ENCODE measurements at places on chromosomes 12 and 14.

DNA sequence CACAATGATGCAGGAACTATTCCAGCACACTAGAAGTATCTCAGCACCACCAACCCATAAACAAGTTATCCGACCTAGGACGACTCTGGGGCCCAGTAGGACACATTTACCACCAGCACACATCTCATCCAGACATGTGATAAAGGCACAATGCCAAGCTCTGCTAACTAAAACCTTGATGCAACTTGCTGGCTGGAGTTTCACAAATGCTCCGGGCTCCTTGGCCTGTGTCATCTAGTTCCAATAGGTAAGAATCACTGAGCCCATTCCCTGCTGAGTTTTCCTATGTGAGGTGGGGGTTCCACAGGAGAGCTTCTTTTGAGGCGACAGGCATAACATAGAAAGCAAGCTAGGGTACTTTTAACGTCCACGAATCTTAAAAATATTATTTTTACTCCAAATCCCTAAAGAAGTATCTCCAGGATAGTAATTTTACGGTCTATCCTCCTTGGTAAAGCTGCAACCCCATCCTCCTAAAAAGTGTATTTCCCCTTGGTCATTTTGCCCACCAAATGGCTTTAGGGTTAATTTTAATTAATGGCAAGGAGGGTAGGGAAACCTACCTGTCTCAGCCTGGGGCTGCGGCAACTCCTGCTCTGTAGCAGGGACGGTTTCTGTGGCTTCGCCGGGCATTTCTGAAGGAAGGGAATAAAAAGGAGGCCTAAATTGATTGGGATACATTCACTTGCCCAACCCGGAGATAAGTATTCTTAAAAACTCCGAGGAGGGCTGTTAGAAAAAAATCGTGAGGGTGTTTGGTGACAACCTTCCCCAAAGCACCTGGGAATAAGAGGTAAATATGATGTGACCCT lies 1.0 kb downstream of the NACA start:
- DNase-seq: peak; percentile 10

GRCh38 chr14:77033622-77034589 lies 5.4 kb upstream of the IRF2BPL start:
- DNase-seq: peak; percentile 69

GRCh38 chr12:74145328-74145727 lies 392.3 kb upstream of the ATXN7L3B start:
- no peak for DNase-seq

- no peak for DNase-seq
These were observed 291.7 kb upstream of the FAR2 start for GRCh38 chr12:28857369-28857768.

DNA sequence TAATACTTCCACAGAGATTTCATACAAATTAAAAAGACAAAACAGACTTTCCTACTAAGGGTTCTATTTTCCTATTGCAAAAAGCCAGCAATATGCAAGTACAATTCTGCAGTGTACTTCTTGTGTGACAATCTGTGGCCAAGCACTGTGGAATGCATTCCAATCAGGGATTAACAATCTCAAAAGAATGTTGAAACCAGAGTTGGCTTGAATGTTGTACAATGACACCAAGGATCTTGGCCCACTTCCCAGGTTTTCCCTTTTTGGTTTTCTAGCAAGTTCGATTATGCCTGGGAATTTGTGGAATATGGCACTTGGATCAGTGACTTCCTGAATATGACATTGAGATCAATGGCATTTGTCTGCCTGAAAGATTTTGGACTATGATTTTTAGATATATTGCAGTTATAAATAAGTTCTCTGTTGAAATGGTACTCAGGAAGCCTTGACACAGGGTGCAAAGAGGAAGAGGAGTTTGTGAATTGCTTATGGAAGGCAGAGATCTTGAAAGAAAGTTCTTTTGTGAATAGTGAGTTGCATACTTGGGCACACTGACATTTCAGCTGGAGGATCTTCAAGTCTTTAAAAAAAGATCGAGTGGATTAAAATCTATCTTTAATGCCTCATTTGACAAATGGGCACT lies 81.4 kb upstream of the FERMT2 start:
- no peak for DNase-seq

DNA sequence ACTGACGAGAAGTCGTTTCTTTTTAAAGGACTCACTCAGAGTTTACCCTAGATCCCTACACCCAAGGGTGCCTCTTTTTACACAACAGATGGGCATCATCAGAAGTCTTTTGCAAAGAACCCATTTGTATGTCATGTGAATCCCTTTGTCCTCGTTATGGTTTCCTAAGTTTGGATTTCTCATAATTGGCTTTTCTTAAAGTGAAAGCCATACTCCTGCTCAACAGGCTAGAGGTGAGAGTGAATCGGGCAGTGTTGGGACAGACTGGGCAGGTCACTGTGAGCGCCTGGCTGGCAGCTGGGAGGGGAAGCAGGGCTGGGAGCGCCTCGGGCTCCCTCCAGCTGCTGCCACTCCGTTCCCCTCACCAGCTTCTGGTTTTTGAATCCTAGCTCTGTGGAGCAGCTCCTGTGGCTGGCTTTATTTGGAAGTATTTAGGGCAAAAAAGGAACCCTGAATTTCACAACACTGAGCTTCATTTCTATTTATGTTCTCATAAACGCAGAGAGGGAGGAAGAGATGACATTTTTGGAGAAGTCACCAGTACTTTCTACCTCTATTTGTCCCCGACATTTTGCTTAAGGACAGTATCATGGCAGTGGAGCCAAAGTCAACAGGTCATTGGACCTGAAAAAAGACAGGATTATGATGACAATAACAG lies 63.8 kb upstream of the ACTN1 start:
- no peak for DNase-seq

DNA sequence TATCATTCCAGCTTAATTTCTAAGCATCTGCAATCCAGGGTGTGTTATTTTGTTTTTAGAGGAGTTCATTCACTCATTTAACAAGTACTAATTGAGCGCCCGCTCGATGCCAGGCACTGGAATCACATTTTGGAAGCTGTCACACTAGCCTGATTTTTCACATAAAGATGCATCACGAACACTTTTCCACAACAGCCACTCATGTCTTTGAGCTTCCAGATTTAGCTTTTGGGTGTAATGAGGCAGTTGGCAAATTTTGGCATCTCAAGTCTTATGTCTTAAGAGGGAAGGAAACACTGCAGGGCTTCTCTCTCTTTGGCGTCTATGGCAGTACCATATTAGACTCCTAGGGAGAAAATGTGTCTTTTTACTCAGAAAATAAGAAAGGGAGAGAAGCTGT lies 14.0 kb downstream of the NRXN3 start:
- DNase-seq: no peak

GRCh38 chr14:33972583-33973081 lies 21.8 kb upstream of the EGLN3 start:
- DNase-seq: no peak

DNA sequence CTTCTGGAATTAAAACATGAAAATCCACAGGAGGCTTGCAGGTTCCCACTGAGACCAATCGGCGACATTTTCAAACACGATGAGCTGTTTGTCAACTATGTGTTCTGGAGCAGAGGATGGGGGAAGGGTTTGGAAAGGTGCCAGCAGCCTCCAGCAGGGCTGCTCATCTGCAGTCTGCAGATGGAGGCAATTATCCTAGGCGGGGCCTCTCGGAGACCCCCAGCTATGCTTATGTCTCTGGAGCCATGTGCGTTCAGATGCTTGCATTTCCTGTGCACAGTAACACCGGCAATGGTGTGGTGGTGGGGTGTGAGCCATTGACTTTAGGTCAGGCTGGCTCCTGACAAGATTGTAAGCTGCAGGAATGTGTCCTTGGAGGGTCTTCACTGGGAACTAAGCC lies 51.7 kb downstream of the RPH3A start:
- no peak for DNase-seq

DNA sequence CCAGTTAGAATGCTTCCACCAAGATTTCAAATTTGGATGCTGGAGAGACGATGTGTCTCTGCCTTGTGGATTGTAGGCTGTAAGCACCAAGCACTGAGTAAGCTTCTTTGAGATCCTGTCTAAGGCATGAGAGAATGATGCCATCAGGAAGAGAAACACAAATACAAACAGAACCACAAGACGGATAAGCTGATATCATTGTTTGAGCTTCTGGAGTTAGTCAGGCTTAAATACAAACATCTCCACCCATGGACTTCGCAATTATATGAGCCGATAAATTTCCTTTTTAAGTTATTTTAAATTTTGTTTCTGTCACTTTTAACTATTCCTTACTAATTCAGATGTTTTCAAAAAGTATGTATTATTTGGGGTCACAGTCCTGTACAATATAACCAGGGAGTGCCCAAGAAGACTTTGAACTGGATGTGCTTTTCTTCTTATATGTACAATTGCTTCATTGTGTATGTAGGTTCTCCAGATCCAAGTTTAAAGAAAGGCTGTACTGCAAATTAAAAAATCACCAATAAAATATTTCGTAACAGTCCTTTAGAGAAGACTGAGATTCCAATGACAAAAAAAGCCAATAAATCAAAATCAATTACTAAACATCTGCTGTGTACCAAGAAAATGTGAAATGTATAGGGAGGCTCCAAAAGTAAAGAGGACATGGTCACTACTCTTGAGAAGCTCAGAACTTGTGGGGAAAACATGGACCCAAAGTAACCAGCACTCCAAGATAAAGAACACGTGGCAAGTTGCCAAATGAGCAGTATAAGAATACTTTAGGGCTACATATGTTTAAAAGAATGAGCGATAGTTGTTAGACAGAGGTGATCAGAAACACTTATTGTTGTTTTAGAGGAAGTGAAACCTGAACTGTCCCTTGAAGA lies 274.1 kb downstream of the ADAMTS20 start:
- DNase-seq: no peak

DNA sequence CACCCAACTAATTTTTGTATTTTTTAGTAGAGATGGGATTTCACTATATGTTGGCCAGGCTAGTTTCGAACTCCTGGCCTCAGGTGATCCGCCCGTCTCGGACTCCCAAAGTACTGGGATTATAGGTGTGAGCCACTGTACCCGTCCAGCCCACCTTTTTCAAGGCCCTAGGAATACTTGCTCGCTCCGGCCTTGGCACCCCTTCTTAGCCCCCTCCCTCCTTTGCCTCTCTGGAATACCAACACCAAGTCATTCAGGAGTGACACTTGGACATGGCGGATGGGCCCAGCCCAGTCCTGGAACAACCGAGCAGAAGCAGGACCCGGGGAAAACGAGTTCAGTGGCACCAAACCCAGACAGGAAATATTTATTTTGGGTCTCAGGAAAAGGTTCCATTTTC lies 29.1 kb downstream of the PLEKHG3 start:
- no peak for DNase-seq

GRCh38 chr12:47458279-47458678 lies 247.6 kb downstream of the RPAP3 start:
- DNase-seq: no peak

DNA sequence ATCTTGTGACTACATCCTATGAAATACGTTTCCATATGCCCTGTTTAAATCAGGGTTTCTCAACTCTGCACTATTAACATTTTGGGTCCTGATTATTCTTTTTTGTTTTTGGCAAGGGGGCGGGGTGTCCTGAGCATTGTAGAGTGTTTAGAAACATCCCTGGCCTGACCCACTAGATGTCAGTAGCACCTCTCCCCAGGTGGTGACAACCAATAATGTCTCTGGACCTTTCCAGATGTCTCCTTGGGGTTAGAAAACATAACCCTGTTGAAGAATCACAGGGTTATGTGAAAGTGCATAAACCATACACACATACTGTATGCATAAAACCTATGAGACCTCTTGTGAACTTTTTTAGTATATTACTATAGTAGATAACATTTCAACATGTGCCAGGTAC lies 1.4 kb downstream of the ACAD10 start:
- no peak for DNase-seq

DNA sequence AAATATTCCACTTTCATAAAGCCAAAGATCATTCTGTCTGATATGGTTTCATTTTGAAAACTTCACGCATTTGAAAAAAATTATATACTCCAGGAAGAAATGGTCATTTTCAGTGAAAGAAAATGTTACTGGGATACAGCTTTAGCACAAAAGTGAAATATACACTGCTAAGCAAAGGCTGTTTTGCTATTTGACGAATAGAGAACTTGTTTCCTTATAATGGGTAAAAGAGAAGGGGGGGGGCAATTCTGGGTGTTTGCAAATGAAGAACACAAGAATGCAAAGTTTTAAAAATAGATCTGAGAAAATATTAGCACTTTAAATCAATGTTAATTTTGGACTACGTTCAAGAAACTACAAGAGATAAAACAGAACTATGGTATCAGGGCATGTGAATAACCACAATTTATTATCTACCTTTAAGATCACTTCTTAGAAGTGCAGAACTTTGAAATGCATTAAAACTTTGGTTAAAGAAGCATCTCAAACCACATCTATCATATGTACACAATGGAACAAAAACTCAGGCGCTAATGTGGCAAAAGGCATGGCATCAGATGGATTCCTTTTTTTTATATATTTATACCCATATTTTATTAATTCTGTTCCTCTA lies 51.1 kb downstream of the EFCAB11 start:
- peak; percentile 60 for DNase-seq

- no peak for DNase-seq
These were observed 121.9 kb downstream of the PIK3C2G start for GRCh38 chr12:18383203-18383602.

DNA sequence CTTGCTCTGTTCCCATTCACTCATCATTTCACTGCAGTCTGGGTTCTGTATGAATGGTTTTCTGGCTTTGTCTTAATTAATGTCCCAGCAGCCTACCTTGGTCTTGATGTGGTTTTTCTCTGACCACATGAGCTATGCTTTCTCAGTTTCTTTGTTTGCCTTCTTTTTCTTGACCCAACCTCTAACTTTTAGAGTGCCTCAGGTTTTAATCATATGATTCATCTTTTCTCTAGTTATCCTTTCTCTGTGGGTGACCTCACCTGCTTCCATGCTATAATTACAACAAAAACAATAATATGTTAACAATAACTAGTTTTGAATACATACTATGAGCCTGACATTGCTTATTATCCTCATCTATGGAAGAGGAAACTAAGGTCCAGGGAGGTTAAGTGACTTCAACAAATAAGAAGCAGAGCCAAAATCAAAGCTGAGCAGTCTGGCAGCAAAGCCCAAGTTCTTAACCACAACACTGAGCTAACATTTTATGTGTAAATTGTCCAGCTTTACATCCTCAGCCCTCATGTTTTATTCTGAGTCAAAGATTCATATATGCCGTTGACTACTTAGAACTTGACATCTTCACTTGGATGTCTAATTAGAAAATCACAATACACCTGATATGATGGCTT lies 4.7 kb upstream of the EPYC start:
- no peak for DNase-seq

DNA sequence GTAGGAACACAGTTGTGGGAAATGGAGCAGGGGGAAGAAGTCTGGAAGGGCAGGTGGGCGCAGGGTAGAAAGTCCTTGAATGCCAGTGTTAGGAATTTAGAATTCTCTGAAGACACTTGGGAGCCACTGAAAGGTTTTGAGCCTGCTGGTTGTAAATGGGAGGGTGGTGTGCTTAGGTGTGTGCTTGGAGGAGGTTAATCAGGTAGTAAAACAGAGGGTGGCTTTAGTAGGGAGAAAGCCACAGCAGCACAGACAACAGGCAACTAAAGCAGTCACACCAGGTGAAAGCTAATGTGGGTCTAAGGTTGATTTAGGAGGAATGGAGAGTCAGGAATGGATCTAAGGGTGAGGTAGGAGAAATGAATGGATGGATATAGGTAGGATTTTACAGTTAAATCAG lies 385.0 kb downstream of the ZFP36L1 start:
- DNase-seq: no peak
